Pons (tissue), 1 donor: ENCODE measurements at places on chromosomes 5 and 9.
A peak's percentile ranks its signal among the peaks of the same experiment; 100 is the strongest.

- DNase-seq: no peak
Observed at GRCh38 chr5:134120386-134121138, 6.1 kb downstream of the TCF7 start.

GRCh38 chr9:81543695-81544094, 145.7 kb downstream of the TLE1 start:
- DNase-seq: no peak

DNA sequence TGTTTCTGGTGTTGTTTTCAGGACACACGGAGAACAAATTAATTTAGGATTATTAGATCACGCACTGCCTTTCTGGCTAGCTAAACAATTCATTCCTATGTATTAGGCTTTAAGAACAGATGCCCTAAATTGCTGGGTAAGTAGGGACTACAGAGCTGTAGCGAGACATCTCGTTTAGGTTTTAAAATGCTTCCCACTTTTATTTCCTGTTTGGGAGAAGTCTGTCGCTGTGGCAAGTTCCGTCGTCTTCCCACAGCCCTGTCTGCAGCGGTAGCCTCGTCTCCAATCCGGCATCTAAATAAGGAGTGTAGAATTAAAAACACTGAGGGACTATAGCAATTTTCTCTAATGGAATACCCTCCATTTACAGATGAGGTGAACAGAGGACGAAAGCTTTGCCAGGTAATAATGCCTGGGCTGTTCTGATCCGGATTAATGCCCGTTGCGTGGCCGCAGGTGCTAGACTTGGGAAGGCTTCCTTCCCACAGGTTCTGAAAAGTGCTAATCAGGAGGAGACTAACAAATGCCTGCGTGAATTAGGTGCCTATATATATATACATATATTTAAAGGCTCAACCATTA, 1.3 kb upstream of the TRIM36 start:
- peak; percentile 48 for DNase-seq

GRCh38 chr5:174064171-174064570, 18.7 kb downstream of the NSG2 start:
- DNase-seq: no peak

GRCh38 chr5:10854506-10855277, 93.7 kb upstream of the DAP start:
- DNase-seq: peak; percentile 61

DNA sequence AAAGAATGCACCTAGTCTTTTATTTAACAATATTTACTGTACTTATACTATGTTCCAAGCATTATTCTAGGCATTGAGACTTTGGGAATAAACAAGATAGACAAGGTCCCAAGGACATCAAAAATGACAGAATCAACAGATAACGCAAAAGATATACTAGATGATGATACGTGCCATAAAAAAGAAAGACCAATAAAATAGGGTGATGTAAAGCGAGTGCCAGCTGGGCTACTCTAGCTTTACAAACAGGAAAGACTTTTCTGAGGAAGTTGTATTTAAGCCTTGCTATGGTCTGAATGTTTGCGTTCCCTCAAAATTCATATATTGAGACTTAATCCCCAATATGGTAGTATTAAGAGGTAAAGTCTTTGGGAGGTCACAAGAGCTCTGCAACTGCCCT, 310.2 kb upstream of the RGMB start:
- no peak for DNase-seq

DNA sequence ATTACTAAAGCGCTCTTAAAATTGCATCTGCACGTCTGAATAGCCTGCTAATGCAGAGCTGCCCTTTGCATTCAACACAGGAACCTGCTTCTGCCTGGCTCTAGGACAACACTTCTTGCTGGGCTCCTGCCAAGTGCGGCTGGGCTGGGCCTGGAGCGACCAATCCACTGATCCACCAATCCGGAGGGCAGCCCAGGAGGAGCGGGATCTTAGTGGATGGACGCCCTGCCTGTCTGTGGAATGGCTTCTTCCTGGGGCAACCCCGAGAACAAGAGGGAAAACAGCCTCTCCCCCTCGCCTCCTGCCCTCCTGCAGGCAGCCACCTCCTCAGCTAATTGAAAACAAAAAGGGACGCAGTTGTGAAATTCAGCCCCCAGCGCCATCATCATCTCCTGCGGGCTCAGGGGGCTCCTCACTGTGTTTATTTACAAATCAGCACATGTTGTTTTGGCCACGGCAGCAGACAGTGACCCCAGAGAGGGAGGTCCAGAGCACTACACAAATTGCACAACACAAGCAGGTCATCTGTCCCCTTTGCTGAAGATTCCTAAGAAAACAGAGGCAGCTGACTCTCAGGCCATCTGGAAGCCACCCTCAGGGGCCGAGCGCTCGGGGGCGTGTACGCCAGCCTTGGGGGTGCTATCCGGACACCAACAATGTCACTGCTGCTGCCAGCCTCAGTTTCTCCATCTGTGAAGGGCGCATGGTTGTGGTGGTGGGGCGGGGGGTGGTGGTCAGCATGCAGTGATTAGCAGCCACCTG, 57.3 kb downstream of the GADD45G start:
- peak; percentile 98 for DNase-seq

DNA sequence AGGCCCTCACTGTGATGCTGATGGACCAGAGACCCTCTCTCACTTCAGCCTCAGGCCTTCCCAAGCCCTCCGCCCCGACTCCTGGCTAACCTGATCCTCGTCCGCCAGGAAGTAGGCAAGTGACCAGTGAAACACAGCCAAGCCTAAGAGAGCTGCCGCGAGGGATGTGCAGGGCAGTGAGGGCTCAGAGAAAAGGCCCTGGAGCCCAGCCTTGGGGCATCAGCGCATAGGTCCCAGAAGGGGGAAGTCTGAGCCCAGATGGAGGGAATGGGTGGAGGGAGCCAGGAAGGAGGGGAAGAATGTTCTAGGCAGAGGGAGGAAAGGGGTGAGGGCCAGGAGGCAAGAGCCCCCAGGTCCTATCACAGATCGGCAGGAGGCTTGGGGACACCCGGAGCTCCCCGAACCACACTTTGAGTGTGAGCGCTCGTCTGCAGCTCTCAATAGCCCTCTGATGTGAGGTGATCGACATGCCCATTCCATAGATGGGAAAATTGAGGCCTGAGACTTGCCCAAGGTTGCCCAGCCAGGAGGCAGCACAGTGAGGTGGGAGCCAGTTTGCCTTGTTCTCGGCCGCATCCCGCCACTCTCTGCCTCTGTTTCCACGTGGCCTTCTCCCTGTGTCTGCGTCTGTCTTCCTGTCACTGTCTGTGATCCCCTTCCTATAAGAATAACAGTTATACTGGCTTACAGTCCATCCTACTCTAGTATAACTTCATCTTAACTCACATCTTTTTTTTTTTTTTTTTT, 20.2 kb downstream of the PLPP7 start:
- DNase-seq: no peak

GRCh38 chr5:125485771-125486170, 739.3 kb upstream of the ZNF608 start:
- no peak for DNase-seq

GRCh38 chr5:116806836-116807235, 232.2 kb upstream of the SEMA6A start:
- DNase-seq: no peak

- DNase-seq: no peak
Observed at GRCh38 chr9:130536701-130537107, 42.7 kb upstream of the FUBP3 start.

DNA sequence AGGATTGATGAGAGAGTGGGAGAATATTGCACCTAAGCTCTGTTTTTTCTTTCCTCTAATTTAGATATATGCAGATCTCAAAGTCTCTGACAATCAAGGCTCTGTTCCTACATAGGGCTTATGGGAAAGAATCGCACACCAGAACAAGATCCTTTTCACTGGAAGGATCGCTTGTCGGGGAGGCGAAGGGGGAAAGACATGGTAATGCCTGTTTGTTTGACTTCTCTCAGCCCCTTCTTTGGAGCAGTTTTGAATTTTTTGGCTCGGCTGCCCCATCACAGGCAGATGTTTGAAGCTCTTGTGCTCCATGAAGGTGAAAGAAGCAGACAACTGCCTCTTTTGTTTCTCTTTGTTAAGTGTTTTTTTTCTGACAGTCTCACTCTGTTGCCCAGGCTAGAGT, 599.9 kb upstream of the ZNF608 start:
- DNase-seq: peak; percentile 82

- DNase-seq: no peak
Observed at GRCh38 chr5:167355346-167355745, 936.1 kb upstream of the WWC1 start.

DNA sequence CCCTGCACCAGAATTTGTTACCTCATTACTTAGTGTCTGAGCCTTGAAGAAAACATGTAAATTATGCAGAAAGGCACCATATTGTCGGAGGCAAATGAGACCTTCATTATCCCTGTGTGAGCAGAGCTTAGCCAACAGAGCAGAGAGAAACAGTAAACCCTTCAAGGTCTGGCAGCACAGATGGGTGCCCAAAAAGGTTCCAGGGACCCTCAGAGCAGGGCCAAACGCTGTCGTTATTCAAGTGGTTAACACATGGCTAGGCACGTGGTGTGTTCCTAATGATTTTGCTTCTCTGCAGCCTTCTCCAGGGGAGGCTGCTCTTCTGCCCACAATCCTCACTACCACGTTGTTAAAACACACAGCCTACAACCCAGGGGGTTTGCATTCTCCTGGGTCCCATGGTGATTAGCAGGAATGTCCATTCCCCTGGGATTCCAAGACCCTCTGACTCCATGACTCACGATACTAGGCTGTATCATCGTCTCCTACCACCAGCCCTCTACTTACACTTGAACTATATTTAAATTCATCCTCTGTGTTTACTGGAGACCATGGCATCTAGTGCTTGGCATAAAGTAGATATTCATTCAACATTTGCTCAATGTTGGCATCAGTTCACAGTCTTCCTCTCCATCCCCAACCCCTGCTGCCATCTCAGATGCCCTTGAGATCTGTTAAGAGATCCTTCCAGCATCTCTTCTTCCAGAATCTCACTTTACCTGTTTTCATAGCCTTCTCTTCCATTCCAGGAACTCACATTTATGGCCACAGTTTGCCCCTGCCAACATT, 174.5 kb upstream of the RAD23B start:
- no peak for DNase-seq

- DNase-seq: no peak
Observed at GRCh38 chr9:109742776-109743348, 37.1 kb upstream of the PALM2AKAP2 start.
